ENCODE measurements at places on chromosomes 12 and 14. TPM values are rescaled to one million over a fixed set of nuclear protein-coding genes. Genes with fewer than 3 reads are reported as not detected.

The BHLHE41 gene
- total RNA-seq, result 1.1 TPM

The ITGB7 gene
- 1.1 TPM for total RNA-seq

The RABGGTA gene
- total RNA-seq, result 22.4 TPM

The GDF3 gene
- total RNA-seq, result not detected

The LUM gene
- total RNA-seq, result 67.2 TPM

The CAPZA3 gene
- total RNA-seq, result not detected

The SOCS4 gene
- 15.8 TPM for total RNA-seq

The KERA gene
- not detected for total RNA-seq

The APOF gene
- total RNA-seq, result not detected

The LTB4R2 gene
- 5.3 TPM for total RNA-seq

Data from subcutaneous preadipocyte (primary cell).